ENCODE measurements at places on chromosomes 16 and 17.

DNA sequence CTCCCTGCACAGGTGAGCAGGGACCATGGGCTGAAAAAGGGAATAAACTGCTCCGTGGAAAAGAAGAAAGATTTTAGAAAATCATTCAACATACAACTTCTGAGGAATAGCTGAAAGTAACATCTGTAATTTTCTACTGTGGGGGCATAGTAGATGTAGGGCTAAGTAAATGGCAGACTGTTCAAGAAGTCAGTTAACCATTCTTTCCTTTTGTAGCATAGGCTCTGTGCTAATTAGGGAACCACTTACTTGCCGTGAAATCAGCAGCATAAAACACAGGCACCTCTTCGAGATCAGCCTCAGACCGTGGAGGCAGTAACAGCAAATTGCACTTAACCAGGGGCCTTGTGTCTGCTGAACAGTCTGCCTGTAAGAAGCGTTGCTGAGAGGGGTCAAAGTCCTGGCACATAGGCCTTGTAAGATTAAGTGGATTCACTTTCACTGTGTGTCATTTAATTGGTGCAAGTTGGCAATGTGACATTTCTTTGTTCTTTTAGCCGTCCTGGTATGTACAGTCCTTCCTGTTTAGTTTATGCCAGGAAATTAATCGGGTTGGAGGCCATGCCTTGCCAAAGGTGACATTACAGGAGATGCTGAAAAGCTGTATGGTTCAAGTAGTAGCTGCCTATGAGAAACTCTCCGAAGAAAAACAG is 10.4 kb downstream of the COG1 start:
- DNase-seq: no peak

- DNase-seq: no peak
These were observed 46.3 kb downstream of the METRNL start for GRCh38 chr17:83125515-83126274.

- DNase-seq: no peak
These were observed 28.2 kb downstream of the HELZ start for GRCh38 chr17:67216578-67217320.

GRCh38 chr17:42266918-42267766 is 9.0 kb downstream of the STAT5B start:
- DNase-seq: no peak

DNA sequence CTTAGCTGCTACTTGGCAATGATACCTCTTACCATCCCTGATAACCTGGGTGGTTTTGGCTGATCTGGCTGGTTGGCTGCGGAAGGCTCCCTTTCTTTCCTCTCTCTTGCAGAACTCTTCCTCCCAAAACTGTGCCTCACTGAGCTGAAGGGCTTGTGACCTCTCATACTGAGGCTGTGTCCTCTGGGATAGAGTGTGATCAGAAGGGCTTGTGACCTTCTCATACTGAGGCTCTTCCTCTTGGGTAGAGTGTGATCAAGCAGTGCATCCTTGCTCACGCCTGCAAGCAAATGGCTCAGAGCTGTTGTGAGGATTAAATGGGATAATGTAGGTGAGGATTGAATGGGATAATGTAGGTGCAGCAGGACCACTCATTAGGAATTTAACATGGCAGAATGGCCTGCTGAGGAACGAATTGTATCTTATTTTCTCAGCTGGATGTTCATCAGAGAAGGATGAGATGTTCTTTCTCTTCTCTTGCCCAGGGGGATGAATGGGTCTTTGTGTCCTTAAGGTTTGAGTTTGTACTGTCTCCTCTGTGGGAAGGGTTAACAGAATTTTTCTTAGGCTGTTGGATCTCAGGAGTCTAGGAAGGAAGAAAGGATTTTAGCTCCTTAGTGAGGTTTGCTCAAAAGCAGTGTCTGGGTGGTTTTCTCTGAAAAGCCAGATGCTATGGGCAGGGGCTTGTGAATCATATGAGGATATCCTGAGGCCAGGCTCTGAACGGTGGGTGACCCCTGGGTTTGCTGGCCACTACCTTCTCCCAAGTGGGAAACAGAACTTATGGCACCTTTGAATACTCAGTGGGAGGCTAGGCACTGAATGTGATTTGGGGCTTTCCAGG is 130.0 kb upstream of the HS3ST2 start:
- no peak for DNase-seq

DNA sequence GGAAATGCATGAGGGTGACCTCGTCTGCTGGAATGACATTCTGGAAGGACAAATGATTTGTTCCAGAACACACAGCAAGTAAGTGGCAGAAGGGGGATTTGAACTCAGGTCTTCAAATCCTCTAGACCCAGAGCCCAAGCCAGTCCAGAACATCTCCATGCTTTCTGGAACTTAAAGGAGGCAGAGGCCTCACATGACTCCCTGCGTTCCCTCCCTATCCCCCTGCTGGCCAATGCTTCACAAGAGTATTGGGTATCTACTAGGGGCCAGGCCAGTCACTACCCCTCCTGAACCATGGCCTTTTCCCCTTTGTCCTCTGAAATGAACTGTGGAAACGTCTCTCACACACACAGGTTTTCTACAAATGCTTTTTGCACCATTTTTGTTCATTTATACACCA is 7.6 kb upstream of the BEAN1 start:
- no peak for DNase-seq

- DNase-seq: no peak
These were observed 5.2 kb downstream of the ARSG start for GRCh38 chr17:68296217-68297191.

All from KG1 (cell line).